ENCODE measurements at places on chromosomes 12 and 14.
A peak's percentile ranks its signal among the peaks of the same experiment; 100 is the strongest.

DNA sequence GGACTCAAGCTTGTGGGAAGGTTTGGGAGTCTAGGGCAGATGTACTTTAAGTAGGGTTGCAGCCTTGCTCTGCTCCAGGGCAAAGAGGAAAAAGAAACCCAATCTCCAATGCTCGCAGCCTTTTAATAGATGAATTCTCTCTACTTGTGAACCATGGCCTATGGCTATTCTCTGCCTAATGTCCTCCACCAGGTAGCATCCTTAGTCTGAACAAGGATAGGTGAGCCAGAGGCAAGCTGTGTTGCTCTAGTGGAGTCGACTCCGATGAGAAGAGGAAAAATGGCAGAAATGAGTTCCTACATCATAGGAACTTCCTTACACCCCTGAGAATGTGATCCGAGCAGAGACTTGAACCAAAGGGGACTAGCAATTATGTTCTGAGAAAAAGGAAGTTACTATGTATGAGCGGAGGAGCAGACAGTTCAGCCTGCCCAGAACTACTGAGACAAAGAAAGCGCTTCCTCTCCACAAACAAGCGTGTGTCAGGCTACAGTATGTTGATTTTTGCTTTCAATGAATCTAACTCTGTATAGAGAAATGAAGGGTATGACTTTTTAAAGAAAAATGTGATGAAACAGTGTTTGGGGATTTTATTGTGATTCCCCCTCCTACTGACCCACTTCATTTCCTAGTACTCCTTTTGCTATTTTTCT, 153.6 kb upstream of the ARID2 start:
- no peak for DNase-seq

DNA sequence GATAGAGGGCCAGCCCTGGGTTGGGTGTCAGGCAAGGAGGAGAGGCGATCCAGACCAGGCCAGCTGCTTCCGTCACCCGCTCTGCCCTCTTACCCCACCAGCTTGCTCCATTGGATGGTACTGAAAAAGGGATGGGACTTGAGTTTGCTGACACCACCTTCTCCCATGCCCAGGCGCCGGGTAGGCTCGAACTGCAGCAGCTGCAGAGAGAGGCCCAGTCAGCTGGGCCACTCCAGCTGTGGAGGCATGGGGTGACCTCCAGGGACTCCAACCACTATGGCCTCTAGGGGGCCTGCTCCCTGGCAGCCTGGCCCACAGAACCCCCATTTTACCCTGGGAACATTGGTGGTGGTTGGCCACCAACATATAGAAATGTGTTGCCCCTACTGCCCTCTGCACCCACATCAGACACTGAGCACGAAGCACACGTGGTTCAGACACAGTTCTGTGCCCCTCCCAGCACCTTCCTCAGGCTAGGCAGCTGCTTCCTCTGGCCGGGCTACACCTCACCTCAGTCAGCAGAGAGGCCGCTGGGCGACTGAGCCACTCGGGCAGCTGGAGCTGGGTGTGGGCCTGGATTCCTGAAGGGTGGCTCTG, 16.0 kb downstream of the RPS6KL1 start:
- peak; percentile 56 for DNase-seq

GRCh38 chr14:78836777-78837176, 666.6 kb downstream of the NRXN3 start:
- peak; percentile 89 for DNase-seq

GRCh38 chr12:14961466-14962152, at the start of gene ARHGDIB:
Gene ARHGDIB (minus strand): TSS chr12:14961601. CDS start chr12:14950712, 10,889 bp downstream.
- no peak for DNase-seq

DNA sequence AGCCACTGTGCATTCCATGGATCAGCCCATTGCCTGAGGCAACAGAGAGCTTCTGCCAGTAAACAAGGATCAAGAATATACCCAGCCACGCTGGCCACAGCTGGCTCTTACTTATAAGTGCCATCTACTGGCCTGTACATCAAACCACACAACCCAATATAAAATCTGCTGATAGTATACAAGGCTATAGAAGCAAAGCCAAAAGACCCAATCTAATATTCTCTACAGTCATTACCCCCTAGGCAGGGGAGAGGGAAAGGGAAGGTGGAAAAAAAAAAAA, 4.4 kb upstream of the FAM186B start:
- DNase-seq = no peak

Measured in iPS-NIHi11 (cell line).